Fibroblast of skin of left quadriceps (primary cell): ENCODE measurements at places on chromosomes 16 and 17.
A peak's percentile ranks its signal among the peaks of the same experiment; 100 is the strongest.

DNA sequence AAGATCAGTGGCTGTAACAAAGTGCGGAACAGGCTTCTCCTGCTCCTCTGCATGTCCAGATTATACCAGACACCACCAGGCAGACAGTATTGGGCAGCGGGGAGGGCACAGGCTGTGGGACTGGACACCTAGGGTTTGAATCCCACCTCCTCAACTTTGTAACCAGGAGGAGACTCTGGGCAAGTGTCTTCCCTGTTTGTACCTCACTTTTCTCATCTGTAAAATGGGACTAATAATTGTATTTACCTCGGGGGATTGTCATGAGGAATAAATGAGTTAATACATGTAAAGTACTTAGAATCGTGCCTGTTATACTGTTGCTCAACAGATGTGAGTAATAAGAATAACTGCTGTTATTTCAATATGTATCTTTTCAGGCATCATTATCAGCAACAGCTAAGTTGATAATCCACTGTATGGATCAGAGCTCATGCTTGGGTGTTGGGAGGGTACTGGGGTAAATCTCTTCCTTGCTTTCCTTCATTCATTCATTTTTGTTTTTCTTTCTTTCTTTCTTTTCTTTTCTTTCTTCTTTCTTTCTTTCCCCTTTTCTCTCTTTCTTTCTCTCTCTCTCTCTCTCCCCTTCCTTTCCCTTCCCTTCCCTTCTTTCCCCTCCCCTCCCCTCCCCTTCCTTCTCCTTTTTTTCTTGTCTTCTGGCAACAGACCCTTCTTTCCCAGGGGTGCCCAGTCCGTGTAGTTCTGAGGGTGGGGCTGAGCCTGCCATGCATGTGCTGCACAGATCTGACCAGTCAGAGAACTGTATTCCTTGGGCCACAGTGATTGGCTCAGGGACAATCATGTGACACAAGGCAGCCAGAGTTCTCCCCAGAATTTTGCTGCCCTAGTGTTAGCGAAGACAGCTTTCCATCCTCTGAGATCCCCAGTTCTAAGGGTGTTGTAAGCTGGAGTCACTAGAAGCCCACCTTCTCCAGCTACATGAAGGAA is 25.3 kb upstream of the BRD7 start:
- no peak for DNase-seq

- DNase-seq: no peak
Observed at GRCh38 chr17:41251261-41251660, 1.8 kb downstream of the KRTAP9-4 start.

GRCh38 chr16:67149276-67150046 is 1.3 kb downstream of the B3GNT9 start:
- DNase-seq: no peak

- DNase-seq: no peak
Observed at GRCh38 chr16:74431516-74431915, 10.2 kb upstream of the CLEC18B start.

DNA sequence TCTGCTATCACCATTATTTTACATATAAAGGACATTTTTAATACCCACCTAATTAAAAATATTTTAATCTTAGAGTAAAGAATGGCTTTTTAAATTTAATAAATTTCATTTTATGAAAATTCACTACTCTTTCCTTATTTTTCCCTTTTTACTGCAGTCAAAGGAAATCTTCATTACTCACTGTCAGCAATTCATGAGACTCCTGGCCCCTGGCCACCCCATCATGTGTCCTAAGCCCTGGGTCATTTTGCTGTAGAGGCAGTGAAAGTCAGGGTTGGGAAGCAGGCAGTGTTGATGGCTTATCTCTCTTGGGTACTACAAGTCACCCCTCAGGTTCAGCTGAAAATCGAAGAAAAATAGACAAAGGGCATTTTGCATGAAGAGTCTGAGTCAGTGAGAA is 468.6 kb upstream of the CCL2 start:
- no peak for DNase-seq

GRCh38 chr17:4064366-4064765 is 78.5 kb downstream of the ZZEF1 start:
- no peak for DNase-seq

DNA sequence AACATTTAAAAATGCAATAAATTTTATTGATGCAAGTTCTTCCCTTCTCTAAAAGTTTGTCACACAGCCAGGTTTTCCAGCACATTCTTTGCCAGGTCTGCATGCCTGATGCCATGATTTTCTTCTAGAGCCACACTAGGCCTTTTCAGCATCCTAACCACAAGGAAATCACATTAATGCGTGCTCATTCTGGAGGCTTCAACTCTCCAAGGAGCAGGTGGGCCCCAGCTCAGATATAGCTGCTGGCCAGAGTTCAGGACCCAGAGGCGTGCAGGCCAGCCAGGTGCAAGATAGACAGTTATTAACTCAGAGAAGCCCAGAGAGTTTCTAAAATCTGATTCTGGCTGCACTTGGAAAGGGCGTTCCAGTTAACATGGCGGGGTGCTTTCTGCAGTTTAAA is 124.5 kb upstream of the MAF start:
- no peak for DNase-seq

DNA sequence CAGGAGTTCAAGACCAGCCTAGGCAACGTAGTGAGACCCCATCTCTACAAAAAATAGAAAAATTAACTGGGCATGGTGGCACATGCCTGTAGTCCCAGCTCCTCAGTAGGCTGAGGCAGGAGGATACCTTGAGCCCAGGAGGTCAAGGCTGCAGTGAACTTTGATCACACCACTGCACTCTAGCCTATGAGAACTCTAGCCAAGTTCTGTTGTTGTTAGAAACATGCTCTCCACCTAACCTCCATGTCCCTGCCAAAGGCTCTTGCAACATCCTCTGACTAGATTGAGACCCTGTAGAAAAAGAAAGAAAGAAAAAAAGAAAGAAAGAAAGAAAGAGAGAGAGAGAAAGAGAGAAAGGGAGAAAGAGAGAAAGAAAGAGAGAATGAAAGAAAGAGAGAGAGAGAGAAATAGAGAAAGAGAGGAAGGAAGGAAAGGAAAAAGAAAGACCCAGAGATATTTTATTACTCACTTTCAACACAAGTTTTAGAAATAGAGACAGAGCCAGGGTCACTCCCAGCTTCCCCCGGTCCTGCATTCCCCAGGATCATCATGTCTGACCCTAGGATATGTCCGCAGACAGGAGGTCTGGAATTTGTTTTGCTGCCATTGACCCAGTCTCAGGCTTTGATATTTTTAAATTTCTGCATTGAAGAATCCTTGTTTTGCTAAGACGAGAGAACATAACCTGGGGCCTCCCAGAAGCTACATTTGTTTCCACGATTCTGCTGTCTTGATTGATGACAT is 376.5 kb upstream of the CDH5 start:
- DNase-seq: no peak

DNA sequence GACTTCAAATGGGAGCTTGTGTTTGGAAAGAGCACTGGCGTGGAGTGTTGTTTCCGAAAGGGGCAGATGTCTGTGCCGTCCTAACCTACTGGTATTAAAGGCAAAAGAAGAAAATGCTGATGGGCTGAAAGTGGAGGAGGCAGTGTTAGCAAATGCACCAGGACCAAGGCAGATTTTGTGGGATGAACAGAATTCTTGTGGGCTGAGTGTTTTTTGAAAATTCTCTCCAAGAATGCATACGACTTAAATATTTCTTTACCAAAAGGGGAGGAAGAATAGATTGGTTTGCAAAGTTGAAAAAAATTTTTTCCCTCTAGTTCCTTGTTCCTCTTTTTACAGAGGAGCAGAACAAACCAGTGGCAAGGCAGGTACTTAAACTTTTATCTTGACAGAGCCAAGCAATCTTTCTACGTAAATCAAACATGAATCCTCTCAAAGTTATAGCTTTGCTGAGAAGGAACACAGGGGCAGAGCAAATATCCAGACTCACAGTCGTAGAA is 16.8 kb downstream of the MARCHF10 start:
- peak; percentile 88 for DNase-seq

GRCh38 chr17:34235389-34236028 is 19.6 kb upstream of the CCL2 start:
- DNase-seq: no peak

GRCh38 chr17:63751806-63752205 is 10.2 kb upstream of the STRADA start:
- DNase-seq: no peak

- DNase-seq: no peak
Observed at GRCh38 chr17:77901481-77901880, 57.0 kb upstream of the TNRC6C start.
